T-helper 17 cell (primary cell): ENCODE measurements at places on chromosomes 1 and 21.

DNA sequence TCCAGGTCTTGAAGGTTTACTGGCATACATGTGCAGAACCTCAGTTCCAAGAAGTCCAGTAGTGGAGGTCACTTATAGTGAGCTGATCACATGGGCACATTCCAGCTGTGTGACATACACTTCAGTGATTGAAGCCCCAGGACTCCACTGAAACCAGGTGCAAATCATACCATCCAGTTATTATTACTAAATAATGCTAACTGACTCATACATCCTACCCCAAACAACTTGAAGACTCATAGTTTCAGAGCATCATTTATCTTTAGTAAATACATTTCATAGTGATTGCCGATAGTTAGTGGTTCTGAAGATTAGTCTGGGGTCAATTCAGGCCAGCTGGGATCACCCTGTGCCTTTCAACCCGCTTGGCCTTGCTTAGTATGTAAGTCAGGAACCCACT, 137.9 kb upstream of the UBE2U start:
- no peaks in the 10 kb centered on the region for H3K36me3 ChIP-seq
- H3K27ac ChIP-seq, result no peak overlapping the region
- no peak overlapping the region for H3K4me3 ChIP-seq
- no peaks in the 10 kb centered on the region for H3K4me1 ChIP-seq
- H3K27me3 ChIP-seq, result peaks cover 28% of the 10 kb centered on the region

DNA sequence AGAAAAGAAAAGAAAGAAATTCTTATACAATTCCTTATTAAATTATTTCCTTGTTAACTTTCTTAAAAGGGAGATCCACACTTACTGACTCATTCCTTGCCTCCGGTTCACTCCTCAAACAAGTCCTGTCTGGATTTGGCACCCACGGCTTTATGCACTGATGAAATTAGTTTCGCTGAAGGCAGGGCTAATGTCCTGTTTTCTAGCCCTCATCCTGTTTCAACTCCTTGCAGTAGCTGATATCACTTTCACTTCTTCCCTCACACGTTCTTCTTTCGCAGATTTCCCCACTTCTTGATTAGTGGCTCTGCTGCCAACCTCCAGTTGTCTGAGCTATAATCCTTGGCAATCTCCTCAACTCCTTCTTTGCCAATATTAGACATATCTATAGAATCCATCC, 215.2 kb downstream of the URB2 start:
- DNase-seq, result no peak
- peaks cover 39% of the 10 kb centered on the region for H3K27me3 ChIP-seq
- H3K27ac ChIP-seq, result no peak overlapping the region

GRCh38 chr1:10622910-10623685, 148.3 kb downstream of the PEX14 start:
- no peak overlapping the region for H3K27ac ChIP-seq
- H3K27me3 ChIP-seq, result no peaks in the 10 kb centered on the region
- H3K4me3 ChIP-seq, result no peak overlapping the region
- no peaks in the 10 kb centered on the region for H3K4me1 ChIP-seq
- H3K36me3 ChIP-seq, result no peaks in the 10 kb centered on the region
- no peak for DNase-seq

DNA sequence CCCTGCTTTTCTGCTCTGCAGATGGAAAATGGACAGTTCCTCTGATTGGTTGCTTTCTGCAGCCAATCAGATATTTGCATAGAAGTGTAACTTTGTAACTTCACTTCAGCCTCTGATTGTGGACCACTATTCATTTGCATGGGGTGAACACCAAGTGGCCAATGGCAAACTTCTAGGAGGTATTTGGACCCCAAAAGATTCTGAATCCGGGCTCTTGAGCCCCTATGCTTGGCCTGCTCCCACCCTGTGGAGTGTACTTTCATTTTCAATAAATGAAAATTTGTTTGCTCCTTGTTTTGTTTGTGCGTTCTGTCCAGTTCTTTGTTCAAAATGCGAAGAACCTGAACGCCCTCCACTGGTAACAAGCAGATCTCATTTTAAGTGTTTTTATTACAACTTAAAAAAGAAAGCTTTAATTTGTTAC, 6.4 kb upstream of the GSTM4 start:
- H3K4me3 ChIP-seq, result no peak overlapping the region
- H3K4me1 ChIP-seq, result peaks cover 5% of the 10 kb centered on the region
- H3K36me3 ChIP-seq, result no peaks in the 10 kb centered on the region
- peaks cover 10% of the 10 kb centered on the region for H3K27me3 ChIP-seq
- no peak overlapping the region for H3K27ac ChIP-seq

DNA sequence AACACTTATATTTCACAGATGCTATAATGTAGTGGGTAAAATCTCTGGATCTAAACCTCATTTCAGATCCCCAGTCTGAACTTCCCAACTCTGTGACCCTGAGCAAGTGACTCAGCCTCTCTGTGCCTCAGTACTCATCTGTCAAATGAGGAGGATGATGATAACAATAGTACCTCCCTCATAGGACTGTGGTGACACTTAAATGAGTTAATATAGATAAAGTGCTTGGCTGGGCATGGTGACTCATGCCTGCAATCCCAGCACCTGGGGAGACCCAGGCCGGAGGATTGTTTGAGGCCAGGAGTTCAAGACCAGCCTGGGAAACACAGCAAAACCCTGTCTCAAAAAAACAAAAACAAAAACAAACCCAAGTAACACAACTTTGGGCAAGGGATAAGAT, 4.7 kb upstream of the ECE1 start:
- H3K27me3 ChIP-seq, result no peaks in the 10 kb centered on the region
- DNase-seq, result peak; percentile 46
- peak overlapping the region; percentile 100 for H3K27ac ChIP-seq
- peak overlapping the region; percentile 93 for H3K4me3 ChIP-seq
- H3K36me3 ChIP-seq, result peaks cover 2% of the 10 kb centered on the region

GRCh38 chr1:25863486-25864262, 4.4 kb upstream of the AUNIP start:
- H3K27me3 ChIP-seq, result no peaks in the 10 kb centered on the region
- no peaks in the 10 kb centered on the region for H3K36me3 ChIP-seq
- H3K27ac ChIP-seq, result peak overlapping the region; percentile 12
- H3K4me1 ChIP-seq, result peaks cover 16% of the 10 kb centered on the region

DNA sequence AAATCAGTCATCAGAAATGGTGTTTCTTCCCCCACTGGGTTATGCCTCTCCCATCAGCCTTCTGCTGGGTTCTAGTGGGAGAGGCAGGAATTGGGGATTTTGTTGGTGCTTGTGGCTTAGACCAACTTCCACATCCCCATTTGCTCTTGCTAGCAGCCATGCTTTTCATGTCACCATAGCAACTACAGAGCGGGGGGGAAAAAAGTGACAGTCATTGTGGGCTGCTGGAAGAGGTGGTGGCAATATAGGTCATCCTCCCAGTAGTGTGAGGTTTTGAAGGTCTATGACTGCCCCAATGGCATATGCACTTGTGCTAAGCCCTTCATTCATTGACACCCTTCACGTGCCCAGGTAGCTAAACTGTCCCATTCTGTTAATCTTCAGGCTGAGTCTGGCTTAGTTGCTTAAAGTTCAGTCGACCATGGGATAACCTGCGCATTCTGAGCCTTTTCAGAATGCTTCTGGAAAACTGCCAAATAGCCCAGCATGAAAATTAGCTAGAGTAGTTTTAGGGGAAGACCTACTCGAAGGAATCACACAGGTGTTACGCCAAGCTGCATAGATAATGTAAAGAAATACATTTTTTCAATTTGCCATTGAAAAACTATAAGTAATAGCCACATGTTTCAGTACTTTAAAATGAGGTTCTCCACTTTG, 53.7 kb upstream of the ZNF326 start:
- DNase-seq, result no peak
- H3K27me3 ChIP-seq, result no peaks in the 10 kb centered on the region
- no peak overlapping the region for H3K4me3 ChIP-seq
- H3K36me3 ChIP-seq, result no peaks in the 10 kb centered on the region
- H3K27ac ChIP-seq, result no peak overlapping the region

DNA sequence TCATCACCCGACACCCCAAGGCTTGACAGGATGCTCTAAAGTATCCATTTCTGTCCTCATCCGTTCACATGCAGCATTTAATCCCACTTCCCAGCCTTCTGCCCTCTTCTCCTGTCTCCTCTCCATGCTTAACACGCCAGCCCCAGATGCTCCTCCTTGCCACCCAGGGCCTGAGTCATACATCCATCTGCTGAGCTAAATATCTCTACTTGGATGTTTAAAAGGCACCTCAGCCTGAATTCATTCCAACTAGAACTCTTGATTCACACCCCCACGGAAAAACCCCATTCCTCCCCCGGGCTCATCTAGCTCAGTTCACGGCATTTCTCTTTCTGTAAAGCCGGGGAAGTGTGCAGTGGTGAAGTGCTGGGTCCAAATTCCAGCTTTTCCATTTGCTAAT, 27.7 kb downstream of the TEX35 start:
- no peak for DNase-seq
- no peaks in the 10 kb centered on the region for H3K36me3 ChIP-seq
- peaks cover 12% of the 10 kb centered on the region for H3K4me1 ChIP-seq
- H3K27ac ChIP-seq, result no peak overlapping the region
- H3K4me3 ChIP-seq, result peak overlapping the region; percentile 25

DNA sequence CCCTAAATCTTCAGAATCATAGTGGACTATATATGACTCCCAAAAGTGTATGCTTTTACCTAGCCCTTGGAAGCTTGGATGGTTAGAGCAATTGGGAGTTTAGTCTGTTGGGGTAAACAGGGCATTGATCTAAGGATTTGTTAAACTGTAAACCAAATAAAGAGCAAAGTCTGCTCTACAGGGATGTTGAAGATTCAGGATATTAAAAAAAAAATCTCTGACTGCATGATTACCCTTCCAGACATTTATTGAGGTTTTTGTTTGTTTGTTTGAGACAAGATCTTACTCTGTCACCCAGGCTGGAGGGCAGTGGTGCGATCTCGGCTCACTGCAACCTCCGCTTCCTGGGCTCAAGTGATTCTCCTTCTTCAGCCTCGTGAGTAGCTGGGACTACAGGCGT, 31.6 kb downstream of the PBX1 start:
- no peak for DNase-seq
- no peak overlapping the region for H3K4me3 ChIP-seq
- no peaks in the 10 kb centered on the region for H3K36me3 ChIP-seq
- peaks cover 6% of the 10 kb centered on the region for H3K27me3 ChIP-seq

GRCh38 chr1:209063767-209064659, 519.5 kb upstream of the CAMK1G start:
- no peak overlapping the region for H3K27ac ChIP-seq
- H3K27me3 ChIP-seq, result peaks cover 27% of the 10 kb centered on the region
- H3K4me1 ChIP-seq, result no peaks in the 10 kb centered on the region
- no peak for DNase-seq
- no peak overlapping the region for H3K4me3 ChIP-seq
- H3K36me3 ChIP-seq, result no peaks in the 10 kb centered on the region

DNA sequence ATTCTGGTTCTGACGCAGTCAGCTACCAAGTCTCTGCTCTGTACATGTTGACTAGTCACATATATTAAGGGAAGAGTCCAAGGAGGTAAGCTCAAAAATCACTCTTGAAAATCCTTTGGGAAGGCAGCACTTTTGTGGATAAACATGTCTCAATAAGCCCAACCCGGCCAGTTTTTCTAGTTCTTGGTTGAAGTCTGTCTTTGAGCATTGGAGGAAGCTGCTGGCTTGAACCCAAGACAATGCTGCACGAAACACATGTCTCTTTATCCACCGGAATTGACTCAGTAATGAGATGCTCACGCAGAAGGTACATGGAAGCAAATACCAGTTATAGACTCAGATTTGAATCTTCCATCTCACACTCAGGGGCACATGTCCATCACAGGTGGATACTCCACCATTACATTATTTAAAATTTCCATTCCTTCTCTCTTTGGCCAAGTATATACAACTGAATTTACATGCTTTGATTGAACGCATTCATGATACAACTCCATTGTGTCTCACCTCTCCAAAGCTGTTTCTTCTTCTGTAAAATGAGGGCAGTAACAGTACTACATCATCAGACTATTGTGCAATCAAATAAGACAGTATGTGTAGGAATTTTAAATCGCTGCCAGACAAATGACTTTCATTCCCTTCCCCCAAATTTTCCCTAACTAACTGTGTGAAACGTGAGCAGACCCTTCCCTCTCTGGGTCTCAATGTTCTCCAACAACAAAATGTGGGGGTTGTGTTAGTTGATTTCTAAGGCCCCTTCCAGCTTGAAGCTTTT, 9.6 kb upstream of the GUCA2A start:
- H3K4me3 ChIP-seq, result no peak overlapping the region
- no peak for DNase-seq
- H3K27me3 ChIP-seq, result peaks cover 6% of the 10 kb centered on the region
- H3K27ac ChIP-seq, result peak overlapping the region; percentile 24

GRCh38 chr1:169427081-169427641, at the start of gene CCDC181:
CCDC181 (minus strand) TSS chr1:169427474; CDS start chr1:169424927, 2,547 bp downstream.
- peaks cover 4% of the 10 kb centered on the region for H3K36me3 ChIP-seq
- peaks cover 6% of the 10 kb centered on the region for H3K4me1 ChIP-seq
- peak within 1 kb of the TSS; percentile 83 for H3K27ac ChIP-seq

DNA sequence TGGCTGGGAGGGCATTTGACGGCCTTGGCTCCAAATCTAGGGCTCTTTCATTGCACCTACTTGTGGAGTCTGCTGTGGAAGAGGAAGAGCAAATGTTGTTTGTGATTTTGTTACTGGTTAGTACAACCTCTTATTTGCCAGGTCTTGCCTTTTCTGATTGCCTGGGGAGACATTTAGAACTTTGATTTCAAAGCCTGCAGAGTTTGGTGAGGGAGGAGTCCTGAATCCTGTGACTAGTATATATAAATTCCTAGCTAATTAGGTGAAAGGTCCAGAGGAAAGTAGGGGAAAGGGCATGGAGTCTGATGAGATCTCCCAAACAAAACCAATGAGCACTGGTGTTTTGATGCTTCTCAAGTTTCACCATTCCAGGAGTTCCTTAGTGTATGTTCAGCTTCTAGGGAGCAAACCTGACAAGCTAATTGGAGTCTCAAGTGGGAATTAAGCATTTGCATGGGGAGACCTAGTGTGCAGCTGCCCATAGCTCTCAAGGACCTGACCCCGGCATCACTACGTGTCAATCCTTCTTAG, 5.1 kb upstream of the HMGCS2 start:
- H3K4me3 ChIP-seq, result no peak overlapping the region
- no peak for DNase-seq
- peaks cover 15% of the 10 kb centered on the region for H3K27me3 ChIP-seq
- peaks cover 3% of the 10 kb centered on the region for H3K36me3 ChIP-seq
- no peaks in the 10 kb centered on the region for H3K4me1 ChIP-seq

DNA sequence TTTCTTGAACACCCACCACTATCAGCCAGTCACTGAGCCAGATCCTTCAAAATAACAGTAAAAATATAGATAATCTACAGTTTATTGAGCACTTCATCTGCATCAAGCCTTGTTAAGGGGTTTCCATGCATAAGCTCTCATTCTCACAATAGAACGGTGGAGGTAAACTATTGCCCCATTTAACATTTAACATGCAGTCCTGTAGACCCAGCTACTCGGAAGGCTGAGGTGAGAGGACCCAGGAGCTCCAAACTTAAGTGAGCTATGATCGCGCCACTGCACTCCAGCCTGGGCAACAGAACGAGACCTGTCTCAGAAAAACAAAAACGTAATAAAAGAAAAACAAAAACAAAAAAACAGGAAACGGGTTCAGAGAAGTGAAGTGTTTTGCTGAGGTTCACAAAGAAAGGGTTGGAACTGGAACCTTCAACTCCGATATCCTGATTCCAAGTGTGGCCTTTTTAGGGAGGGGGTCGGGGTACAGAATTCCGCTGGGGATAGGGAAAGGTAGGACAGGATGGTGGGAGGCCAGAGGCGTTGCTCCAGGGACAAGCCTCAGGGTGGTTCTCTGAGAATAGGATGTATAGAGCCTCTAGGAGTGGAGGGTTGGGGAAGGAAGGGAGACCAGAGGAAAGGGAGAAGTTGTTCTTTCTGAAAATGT, 11.6 kb upstream of the SESN2 start:
- peaks cover 38% of the 10 kb centered on the region for H3K4me1 ChIP-seq
- no peak for DNase-seq
